Stimulated activated CD4-positive, alpha-beta T cell treated with anti-CD3 and anti-CD28 coated beads, TNF-alpha, amount 100 ng/mL, for 4 hours (primary cell): ENCODE measurements at places on chromosomes 7 and 10.

- DNase-seq: no peak
Measured at GRCh38 chr10:6136215-6137201, 47.7 kb downstream of the RBM17 start.

- DNase-seq: no peak
Measured at GRCh38 chr10:5620223-5620721, 46.1 kb downstream of the ASB13 start.

GRCh38 chr7:45581271-45581780 lies 7.2 kb downstream of the ADCY1 start:
- no peak for DNase-seq

GRCh38 chr7:54841772-54842697 lies 83.0 kb upstream of the SEC61G start:
- DNase-seq: no peak

GRCh38 chr10:26987851-26988250 lies 112.4 kb downstream of the ANKRD26 start:
- DNase-seq: no peak

GRCh38 chr10:75512203-75512933 lies 80.9 kb downstream of the LRMDA start:
- DNase-seq: no peak

DNA sequence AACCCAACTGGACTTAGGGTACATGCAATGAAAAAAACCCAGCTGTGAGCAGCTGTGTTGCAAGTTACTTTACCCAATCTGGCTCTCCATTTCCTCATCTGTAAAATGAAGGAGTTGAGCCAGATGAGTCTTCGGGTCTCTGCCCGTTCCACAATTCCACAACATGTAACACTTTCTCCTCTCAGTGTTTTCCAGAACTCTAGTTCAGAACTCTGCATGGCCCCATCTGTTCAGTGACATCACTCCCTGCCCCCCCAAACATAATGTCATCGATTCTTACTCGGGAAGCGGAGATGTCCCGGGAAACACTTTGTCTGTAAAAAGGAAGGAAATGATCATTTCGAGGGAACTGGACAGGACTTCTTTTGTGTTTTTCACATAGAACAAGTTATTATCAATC lies 2.5 kb downstream of the SH3PXD2A start:
- no peak for DNase-seq

DNA sequence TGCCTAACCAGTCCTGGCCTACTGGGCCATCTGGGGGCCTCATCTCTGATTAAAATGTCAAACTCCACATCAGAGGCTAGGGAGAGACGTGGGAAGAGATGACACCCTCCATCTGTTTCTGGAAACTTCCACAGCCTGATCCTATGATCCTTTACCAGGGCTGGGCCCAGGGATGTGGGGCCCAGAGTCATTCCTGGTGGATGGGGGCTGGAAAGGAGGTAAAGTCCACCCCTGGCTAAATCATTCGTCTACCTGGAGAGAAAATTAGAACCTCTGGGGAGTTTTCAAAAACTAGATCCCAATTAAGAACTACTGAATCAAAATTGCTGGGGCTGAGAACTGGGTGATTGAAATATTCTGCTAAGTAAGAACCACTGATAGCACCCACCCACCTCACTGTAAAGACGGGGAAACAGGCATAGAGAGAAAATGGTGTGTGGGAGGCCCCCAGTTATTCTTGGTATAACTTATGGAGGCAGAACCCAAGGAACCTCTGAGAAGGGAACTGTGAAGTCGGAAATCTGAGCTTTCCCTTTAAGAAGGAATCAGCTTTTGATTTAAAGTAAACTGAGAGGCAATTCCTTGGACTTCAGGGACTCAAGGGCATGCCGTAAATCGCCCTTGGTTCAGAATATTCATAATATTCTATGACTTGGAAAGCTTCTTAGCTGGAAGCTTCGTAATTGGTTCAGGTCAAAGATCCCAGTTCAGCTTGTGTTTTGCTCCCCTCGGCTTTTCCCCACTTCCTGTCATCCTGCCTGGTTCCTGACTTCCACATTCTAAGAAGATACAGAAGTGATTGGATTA lies 53.1 kb downstream of the PRKAG2 start:
- DNase-seq: no peak

GRCh38 chr10:47054974-47055373 lies 143.7 kb downstream of the PTPN20 start:
- DNase-seq: no peak

GRCh38 chr10:129078346-129078745 lies 388.7 kb upstream of the MGMT start:
- DNase-seq: no peak

DNA sequence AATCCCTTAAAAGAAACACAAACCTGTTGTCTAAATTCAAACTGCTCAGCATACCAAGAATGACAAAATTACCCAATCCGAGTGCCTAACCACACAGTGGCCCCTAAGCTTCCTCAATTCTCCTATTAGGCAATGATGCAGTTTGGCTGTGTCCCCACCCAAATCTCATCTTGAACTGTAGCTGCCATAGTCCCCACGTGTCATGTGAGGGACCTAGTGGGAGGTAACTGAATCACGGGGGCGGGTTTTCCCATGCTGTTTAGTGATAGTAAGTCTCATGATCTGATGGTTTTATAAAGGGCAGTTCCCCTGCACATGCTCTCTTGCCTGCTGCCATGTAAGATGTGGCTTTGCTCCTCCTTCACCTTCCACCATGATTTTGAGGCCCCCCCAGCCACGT lies 21.9 kb downstream of the PSAP start:
- no peak for DNase-seq

DNA sequence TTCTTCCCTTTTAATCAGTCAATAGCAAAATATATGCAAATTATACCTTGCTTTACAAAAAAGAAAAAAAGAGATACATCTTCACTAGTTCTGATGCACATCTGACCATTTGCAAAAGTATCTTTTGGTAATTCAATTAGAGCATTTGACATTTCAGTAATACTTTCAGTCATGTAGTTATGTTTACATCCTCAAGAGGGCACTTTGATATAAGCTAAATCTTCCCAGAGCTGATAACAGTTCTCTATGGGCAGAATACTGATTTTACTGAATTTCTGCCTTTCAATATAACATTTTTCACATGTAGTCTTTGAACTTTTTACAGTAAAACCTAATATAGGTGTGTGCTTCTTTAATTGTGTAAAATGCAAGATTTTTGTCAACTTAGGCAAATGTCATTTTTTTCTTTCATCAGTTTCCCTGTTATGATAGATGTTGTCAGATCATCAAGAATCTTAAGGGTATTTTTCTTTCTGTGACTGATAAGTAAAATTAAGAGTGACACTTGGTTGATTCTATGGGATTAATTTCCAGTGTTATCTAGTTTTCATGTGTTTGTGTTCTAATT lies 703.5 kb upstream of the SEMA3D start:
- DNase-seq: no peak

- no peak for DNase-seq
Measured at GRCh38 chr10:61793760-61794703, 107.5 kb upstream of the ARID5B start.

DNA sequence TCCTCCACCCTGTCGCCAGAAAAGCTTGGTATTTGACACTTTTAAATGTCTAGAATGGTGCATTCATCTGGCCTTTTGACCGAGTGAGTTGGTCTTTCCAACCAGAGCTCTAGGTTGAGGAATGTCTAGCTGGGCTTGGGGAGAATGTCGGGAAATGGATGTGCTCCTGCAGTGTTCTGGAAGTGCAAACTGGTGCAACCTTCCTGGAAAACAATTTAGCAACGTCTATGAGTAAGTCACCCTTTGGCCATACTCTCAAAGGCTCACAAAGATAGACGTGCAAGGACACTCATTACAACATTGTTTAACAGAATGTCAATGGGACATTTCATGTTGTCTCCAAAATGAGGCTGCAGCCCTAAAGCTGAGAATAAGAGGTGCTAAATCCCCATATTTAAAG lies 12.2 kb upstream of the NMT2 start:
- no peak for DNase-seq

GRCh38 chr10:27947540-27947939 lies 51.3 kb downstream of the ODAD2 start:
- DNase-seq: no peak

GRCh38 chr7:103348452-103348851 lies 1.0 kb downstream of the PSMC2 start:
- no peak for DNase-seq

DNA sequence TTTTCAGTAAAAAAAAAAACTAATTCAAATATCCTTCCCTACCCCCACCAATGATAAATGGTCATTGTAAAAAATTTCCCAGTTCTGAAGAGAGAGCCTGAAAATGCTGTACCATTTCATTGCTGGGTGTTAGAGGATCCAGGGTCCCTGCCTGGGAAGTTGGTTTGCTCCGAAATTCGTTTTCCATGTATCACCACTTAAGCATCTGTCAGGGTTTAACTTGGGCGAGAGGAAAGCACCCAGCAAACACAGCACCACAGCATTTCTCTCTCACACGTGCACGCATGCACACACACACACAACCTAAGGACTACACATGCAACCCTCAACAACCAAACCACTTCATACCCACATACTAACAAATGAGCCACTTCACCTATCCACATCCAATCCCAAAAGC lies 42.1 kb upstream of the EMX2 start:
- no peak for DNase-seq

- no peak for DNase-seq
Measured at GRCh38 chr10:132071667-132072066, 5.9 kb downstream of the JAKMIP3 start.

GRCh38 chr10:7130191-7130911 lies 280.5 kb downstream of the SFMBT2 start:
- DNase-seq: no peak

DNA sequence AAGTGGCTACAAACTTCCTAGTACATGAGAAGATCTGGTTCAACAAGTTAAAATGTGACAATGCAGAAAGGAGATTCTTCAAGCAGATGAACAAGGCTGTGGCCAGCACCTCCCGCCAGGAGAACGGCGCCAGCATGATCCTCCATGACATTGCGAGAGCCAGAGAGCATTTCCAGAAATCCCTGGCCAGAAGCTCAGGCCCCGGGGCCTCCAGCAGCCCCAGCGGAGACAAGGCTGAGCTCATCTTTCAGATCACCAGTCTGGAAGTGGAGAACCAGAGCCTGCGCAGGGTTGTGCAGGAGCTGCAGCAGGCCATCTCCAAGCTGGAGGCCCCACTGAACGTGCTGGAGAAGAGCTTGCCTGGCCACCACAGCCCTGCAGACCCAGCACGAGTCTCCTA lies 40.1 kb upstream of the ZNF273 start:
- DNase-seq: no peak

- DNase-seq: no peak
Measured at GRCh38 chr10:131437556-131438475, 126.3 kb upstream of the TCERG1L start.

DNA sequence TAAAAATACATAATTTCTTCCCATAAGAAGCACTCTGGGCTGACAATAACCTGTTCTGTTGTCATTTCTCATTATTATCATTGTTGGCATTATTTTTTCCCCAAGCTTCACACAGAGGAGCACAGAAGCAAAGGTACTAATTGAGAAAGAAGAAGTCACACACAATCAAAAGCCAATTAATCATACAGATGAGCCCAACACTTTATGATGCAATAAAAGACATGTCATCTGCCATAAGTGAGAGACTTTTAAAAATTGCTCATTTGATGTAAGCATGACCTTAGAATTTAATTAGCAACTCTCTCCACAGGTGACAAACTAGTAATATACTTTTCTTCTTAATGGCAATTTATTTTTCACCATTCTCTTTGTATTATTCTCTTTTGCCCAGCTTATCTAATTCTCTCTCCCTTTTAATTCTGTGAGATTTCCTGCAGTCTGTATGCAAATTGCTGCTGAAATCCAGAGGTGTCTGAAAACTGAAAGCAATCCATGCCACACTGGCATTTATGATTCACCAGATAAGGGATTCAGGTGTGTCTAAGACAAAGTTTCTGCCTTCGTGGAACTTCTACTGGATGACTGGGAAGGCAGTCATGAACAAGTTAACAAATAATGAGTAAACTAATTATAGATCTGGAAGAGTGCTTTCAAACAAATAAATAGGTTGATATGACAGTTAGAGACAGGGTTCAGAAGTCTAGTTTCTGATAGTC lies 203.5 kb downstream of the CHCHD3 start:
- DNase-seq: no peak

GRCh38 chr7:128389085-128389617 lies 20.6 kb downstream of the IMPDH1 start:
- no peak for DNase-seq

GRCh38 chr7:136976504-136977251 lies 108.2 kb downstream of the CHRM2 start:
- DNase-seq: no peak

DNA sequence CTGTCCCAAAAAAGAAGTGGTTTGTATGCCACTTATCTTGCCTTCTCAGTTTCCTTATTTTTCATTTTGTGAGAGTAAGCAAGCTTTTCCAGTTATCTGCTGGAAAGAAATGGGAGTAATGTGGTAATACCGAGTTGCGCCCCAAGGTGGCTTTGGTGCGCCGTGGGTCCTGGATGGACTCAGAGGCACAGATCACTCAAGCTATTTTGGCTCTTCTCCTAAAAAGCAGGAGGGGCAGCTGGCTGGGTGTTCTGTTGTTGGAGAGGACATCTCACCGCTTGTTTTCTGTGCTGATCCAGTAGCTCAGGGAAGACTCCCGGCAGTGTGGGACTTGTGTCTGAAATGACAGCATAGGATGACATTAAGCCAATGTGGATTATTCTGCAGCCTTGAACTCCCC lies 16.4 kb downstream of the PRKRIP1 start:
- no peak for DNase-seq

GRCh38 chr10:42970451-42971250 lies 106.2 kb upstream of the RET start:
- DNase-seq: no peak

DNA sequence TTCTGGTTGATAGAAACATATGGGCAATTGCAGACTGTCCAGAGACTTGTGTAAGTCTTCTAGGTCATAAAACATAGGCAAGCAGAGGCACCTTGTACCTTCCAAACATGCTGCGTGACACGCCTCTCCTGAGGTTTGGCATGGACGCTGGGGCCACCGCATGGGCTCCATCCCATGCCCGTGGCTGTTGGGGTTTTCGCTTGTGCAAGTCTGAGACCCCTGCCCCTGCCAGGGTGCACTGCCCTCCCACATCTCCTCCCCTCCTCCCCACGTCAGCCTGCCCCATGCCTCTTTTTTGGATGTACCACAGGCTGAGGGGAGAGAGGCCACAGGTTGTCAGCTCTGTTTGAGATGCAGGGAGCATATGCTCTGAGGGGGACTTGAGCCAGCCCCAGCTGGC lies 19.0 kb downstream of the EIF3B start:
- DNase-seq: no peak

GRCh38 chr10:6140141-6140841 lies 51.5 kb downstream of the RBM17 start:
- DNase-seq: no peak

DNA sequence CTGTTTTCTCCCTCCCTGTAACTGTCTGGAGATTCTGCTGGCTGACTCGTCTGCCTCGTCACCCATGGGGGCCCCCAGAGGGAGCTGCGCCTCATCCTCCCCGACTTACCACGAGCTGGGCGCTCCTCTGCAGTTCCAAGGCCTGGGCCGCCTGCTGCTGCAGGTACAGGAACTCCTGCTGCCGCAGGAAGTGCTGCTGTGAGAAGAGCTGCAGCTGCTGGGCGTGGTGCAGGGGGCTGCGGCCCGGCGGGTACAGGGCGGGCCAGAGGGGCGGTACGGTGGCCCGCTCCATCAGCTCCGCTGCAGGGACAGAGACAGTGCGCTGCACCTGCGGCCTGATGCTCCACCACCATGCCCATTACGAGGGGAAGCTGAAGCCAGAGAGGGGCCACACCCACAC lies 47.7 kb downstream of the TNRC18 start:
- no peak for DNase-seq
